Activated CD4-positive, alpha-beta T cell treated with anti-CD3 and anti-CD28 coated beads, Interleukin-2, Interleukin-4, amounts not matched to agents 100 ng/mL and 50 ng/mL, durations not matched to agents 16 hours and 8 hours (primary cell): ENCODE measurements at places on chromosomes 5 and 9.
A peak's percentile ranks its signal among the peaks of the same experiment; 100 is the strongest.

DNA sequence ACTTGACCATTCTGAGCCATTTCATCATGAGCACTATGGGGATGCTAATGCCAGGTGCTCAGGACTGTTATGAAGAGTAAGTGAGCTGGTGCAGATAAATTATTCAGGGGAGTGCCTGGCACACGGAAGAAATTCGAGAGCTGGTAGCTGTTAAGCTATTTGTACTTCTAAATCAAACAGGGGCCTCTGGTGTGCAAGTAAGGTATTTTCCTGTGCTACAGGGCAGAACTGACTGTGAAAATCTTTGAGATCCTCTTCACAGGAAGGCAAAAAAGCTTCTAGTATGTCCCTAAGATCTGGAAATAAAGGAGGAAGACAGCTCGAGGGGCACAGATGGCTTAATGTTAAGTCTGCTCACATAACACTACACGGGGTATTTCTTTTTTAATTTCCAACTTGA is 106.3 kb upstream of the SPOCK1 start:
- no peak for DNase-seq

GRCh38 chr5:170301981-170302652 is 4.5 kb upstream of the LCP2 start:
- no peak for DNase-seq

- no peak for DNase-seq
These were observed 1466.0 kb upstream of the C9orf72 start for GRCh38 chr9:29039258-29039657.

- no peak for DNase-seq
These were observed 585.1 kb downstream of the TLE4 start for GRCh38 chr9:80156756-80157472.

- DNase-seq, result no peak
These were observed 82.7 kb downstream of the BNC2 start for GRCh38 chr9:16787724-16788123.

GRCh38 chr5:75055727-75056144 is 3.4 kb upstream of the GCNT4 start:
- no peak for DNase-seq

DNA sequence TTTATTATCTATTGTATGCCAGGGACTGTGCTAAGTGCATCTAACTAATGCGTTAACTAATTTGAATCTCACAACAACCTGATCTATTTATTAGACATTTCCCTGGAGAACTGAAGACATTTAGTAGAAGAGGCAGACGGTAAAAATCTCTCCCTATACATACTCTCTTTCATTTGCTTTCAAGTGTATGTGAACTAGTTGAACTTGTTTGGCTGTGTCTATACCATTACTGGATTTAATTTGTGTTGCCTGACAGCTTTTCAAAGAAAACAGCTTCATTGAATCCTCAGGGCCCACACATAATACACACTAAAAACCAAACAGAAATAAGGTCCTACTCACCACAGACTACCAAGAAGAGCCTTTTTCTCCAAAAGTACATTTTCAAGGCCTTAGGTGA is 133.6 kb upstream of the NR3C1 start:
- no peak for DNase-seq

DNA sequence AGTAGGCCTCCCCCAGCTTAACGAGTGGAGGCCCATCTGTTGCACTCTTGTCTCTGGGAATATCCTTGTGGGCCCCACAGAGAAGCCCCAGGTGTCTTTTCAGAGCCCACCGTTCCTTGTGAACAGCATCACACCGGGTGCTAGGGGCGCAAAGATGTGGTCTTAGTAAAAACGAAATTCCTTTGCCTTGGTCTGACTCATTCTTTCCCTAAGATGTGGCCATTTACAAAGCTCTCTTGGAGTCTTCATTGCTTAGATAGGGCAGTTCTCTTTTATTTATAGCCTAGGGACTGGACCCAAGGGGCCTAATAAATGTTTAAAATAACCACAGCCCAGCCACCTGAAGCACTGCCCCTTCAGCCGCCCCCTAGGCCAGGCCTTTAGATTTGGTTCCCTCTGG is 52.8 kb upstream of the RPL26L1 start:
- DNase-seq, result peak; percentile 21

- DNase-seq, result no peak
These were observed 80.1 kb downstream of the PRRT1B start for GRCh38 chr9:131625508-131625787.

DNA sequence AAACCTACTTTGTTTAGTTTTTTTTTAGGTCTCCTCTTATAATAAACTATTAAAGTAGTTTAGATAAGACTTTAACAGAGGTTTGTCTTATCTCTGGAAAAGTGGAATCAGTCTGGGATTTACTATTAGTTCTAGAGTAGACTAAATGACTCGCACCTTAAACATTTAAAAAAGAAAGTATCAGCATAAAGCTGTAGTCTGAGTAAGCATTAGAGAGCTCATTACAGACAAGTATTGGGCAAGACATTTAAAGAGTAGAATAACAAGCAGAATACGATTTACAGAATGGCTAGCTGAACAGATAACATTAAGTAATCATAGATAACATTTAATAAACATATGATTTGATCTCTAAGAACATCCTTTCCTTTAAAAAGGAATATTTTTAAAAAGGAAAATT is 226.0 kb upstream of the DMAC1 start:
- DNase-seq, result no peak

DNA sequence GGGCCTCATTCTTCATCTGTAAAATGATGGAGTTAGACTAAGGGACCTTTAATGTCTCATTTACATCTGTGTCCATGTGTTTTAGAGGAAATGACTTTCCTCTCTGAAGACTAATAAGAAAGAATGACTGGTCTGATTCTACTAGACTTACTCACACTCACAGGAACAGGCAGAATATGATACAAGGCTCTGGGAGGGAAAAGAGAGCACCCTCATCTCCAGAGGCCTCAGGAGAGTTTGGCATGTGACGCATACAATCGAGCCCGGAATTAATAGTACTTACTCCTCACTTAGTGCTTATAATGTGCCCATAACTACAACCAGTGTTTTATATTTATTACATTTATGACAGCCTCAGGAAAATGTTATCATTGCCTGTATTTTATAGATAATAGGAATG is 608.7 kb downstream of the KCTD16 start:
- DNase-seq, result no peak

DNA sequence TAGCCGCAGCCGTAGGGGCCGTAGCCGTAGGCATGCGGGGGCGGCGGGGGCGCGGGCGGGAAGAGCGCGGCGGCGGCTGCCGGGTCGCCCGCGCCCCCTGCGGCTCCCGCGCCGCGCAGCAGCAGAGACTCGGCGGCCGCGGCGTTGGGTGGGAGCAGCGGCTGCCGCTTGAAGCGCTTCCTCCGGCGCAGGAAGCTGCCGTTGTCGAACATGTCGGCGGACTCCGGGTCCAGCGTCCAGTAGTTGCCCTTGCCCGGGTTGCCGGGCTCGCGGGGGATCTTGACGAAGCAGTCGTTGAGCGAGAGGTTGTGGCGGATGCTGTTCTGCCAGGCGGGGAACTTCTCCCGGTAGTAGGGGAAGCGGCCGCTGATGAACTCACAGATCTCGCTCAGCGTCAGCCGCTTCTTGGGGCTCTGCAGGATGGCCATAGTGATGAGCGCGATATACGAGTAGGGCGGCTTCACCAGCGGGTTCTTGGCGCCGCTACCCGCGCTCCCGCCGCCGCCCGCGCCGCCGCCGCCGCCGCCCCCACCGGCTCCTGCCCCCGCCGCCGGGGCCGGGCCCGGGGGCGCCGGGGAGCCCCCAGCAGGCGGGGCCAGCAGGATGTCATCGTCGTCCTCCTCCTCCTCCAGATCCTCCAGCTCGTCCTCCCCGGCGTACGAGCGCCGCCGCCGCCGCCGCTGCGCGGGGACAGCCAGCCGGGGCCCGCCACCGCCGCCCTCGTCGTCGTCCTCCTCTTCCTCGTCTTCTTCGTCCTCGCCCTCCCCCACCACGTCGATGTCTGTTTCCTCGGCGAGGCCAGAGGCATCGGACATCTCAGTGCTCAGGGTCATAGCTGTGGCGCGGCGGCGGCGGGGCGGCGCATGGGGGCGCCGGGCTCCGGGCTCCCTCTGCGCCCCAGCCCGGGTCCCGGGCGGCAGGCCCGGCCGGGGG is 781 bp downstream of the FOXD1 start:
- DNase-seq, result peak; percentile 18

- DNase-seq, result no peak
These were observed 122.9 kb downstream of the CEP120 start for GRCh38 chr5:123300266-123300665.

DNA sequence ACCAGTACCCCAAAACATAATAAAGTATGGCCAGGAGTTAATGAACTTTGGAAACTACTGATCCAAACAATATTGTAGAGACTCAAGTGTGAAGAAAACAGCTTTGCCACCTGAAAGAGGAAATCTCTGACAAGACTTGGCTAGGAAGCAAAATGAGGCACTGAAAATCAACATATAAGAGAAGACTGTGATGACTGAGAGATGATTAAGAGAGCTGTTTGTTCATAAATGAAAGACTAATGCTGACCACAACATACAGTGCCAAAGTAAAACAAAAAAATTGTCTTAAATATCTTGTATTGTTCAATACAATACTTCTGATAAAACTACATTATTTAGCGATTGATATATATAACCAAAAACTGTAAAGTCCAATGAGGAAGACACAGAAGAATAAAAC is 7.2 kb downstream of the RC3H2 start:
- no peak for DNase-seq

- no peak for DNase-seq
These were observed 566.2 kb upstream of the WWC1 start for GRCh38 chr5:167725264-167725663.

DNA sequence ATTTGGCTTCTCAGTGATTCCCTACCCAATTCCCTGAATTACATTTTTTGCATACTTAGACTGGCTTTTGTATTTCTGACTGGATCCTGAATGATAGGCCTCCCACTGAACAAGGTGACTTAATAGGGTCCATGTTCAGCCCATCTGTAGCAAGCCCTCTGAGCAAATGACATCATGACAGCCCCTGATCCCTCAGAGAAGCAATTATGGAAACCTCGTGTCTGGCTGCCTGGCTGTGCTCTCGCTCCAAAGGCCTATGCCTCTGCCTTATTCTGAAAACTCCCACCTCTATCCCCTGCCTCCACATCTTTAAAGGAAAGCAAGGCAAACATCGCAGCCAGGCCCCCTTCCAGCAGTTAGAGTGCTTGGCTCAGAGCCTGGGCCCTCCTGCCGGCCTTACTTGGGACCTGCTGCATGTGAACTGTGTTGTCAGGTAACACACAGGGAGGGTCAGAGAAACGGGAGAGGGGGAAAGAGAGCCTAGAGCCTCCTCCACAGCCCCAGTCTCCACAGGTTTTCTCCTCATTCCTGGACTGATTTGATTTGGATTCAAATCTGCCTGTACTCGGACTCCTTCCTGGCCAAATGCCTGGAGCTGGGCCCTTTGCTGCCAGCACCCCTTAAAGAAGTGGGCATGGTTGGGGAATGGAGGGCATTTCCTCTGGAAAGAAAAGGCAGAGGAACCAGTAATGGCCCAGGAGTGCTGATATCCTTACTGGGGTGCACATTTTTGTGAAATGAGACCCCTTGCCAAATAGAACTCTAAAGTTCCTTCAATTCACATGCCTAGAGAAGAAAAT is 3.8 kb downstream of the DCANP1 start:
- DNase-seq, result no peak

- no peak for DNase-seq
These were observed 268.3 kb downstream of the PJA2 start for GRCh38 chr5:109141222-109142200.

DNA sequence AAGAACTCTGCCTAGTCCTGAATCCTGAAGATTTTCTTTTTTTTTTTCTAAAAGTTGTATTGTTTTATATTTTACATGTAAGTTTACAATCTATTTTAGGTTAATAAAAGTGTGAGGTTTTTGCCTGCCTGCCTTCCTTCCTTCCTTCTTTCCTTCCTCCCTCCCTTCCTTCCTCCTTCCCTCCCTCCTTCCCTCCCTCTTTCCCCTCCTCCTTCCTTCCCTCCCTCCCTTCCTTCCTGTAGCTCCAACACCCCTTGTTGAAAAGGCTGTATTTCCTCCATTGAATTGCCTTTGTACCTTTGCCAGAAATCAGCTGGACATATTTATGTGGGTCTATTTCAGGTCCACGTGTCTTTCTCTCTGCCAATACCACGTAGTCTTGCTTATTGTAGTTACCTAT is 46.6 kb downstream of the CACNA1B start:
- no peak for DNase-seq
